ENCODE measurements at places on chromosomes 7 and 10.

DNA sequence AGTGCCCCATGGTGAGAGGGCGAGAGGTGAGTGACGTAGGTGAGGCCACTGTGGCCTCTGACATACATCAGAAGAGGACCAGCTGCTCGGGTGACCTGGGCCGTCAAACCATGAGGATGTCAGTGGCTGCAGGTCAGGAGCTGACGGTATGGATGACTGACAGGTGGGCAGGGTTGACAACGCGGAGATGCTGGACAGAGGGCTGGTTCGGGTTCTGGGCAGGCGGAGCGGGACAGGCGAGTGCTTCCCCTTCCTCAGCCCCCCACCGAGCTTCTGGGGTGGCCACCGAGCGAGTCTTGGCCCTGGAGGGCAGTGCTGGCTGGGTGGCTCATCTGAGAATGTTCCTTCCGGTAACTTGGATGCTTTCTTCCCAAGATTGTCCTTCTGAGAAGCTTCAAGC lies 91.8 kb downstream of the ACTR3B start:
- no peak for DNase-seq

- DNase-seq, result no peak
Measured at GRCh38 chr10:86301971-86302370, 64.6 kb downstream of the GRID1 start.

GRCh38 chr10:99981581-99982199 lies 28.1 kb downstream of the DNMBP start:
- DNase-seq, result no peak

DNA sequence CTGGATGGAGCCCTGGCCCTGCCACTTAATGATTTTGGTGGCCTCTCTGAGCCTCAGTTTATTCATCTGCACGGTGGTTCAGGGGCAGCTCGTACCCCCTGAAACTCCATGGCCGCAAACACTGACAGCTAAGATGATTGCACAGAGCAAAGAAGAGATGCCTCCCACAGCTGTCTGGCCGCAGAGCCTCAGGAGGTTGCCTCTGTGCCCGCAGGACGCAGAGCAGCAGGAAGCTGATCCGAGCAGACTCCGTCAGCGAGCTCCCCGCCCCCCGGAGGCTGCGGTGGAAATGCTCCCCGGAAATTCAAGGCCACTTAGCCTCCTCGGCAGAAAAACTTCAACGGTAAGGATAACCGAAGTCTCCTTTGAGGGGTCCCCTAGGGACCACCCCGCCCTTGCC lies 30.2 kb upstream of the C10orf53 start:
- no peak for DNase-seq

Measured in NCI-H774 (cell line).